ENCODE measurements at places on chromosomes 5 and 9.

DNA sequence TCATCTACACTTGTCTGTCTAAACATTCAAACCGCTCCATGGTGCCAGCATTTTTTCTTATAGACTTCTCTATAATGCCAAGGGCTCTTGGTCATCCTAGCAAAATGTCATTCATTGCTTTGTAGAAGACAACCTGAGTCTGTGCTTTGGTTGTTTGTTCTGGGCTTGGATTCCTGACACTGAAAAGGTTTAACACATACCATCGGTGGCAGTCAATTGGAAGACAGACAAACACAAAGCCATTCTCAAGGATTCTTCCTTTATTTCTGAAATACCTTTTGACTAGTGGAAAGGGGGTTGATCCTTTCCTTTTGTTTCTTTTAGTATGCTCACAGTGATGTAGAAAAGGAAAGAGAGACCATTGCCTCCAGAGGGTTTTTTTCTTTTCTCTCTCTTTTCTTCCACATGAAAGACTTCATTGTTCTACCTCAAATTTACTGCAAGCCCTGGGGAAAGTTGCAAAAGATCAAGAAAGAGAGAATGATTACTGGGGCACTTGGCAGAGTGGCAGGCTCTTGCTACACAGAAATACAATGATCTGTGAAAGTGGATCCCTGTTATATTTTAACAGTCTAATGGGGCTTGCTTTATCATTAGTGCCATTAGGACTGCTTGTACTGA is 66.4 kb upstream of the TMC1 start:
- DNase-seq, result no peak

DNA sequence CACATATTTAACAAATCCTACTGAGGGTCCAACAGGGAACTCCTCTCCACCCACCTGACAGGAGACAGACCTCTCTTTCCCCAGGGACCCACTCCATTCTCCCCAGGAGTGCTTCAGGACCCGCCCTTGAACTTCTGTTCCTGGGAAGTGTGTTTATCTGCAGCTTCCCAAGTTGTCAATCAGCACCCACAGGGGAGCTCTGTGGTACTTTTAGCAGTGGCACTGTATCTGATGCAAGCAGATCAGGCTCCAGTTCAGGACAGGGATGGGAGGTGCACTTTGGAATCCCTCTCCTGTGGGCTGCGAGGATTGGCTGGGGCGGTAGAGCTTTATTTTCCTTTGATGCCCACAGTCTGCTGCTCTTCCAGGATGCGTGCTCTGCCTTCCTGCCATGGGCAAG is 8.7 kb downstream of the GALNT10 start:
- DNase-seq, result no peak

DNA sequence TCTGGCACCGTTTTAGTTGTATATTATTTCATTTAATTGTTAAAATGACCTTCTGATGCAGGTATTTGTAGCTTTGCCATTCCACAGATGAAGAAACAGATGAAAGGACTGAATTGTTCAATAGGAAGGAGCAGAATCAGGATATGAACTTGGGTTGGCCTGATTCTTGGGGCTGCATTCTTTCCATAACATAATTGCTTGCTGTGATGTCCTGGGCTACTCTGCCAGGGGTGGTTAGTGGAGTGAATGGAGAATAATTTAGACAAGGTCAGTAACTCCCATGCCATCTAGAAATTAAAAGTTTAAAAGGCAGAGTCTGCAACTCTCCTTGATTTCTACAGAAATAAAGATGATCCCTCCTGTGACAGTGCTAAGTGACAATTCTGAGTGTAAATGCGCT is 15.9 kb downstream of the TLR4 start:
- no peak for DNase-seq

DNA sequence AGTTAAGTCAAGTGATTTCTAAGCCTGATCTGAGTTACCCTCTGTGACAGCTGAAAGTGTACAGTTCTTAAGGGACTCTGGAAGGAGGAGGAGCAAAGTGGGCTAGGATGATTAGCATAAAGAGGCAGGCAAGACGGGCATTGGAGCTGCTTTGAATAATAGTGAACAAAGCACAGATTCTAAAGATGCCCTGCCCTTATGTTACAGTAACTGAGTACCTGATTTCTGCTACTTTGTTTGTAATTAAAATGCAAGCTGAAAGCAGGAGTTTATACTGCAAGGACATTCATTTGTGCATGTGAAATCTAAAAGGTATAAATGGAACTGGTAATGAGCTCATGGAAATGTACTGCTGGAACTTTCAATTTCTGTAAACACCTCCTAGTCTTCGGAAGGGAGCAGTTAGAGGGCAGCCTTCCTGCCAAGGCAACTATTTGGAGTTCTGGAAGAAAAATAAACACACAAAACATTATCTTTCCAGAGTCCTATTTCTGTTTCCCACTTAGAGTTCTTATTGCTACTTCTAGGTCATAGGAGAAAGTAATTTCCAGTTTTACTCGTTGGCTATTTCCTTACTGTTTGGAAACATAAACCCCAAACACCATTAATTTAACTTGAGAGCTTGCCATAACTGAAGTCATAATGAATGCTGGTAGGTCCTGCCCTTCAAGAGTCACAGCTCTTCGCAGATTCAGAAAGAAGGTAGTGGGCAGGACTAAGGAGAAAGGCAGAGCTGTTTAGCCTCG is at the start of gene RANBP3L:
TSS of gene RANBP3L (minus strand) at position 45 of the 746 bp plus-strand sequence. CDS start 486 bp downstream, outside the sequence.
- DNase-seq, result peak; percentile 35

DNA sequence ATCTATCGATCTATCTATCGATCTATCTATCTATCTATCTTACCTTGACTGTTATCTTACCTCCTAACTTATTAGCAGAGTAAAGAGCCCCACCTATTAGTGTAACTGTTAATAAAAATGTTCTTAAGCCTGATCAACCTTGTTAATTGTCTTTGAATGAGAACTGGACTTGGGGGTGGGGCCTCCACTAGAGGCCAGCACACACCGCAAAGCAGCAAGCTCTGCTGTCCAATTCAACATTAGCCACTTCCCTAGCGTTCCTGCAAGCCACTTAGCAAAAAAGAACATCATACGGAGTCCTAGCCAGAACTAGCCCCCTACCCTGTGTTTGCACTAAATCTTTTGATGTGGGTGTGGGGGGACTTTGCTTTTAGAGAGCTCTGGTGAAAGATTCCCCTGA is 515.8 kb downstream of the KDM4C start:
- peak; percentile 30 for DNase-seq

GRCh38 chr5:123718238-123718637 is 206.3 kb downstream of the CSNK1G3 start:
- DNase-seq, result no peak

- no peak for DNase-seq
Measured at GRCh38 chr9:86668488-86668887, 278.8 kb downstream of the GAS1 start.

- no peak for DNase-seq
Measured at GRCh38 chr5:26419987-26420386, 618.4 kb downstream of the CDH9 start.

DNA sequence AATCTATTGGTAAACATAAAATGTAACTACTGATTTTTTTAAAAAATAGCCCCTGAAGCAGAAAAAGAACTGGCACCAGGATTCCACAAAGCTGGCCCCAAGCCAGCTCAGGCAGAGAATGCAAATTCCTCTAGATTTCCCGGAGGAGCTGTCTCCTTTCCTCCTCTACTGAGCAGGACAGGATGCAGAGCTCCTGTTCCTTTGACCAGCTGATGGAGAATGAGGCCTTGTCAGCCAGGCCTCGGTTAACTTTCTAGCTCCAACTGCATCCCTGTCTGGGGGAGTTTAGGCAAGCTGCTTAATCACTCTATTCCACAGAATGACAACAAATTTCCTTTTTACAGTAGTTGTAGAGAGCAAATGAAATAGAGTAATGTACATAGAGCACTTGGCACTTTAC is 155.5 kb downstream of the GNAQ start:
- DNase-seq, result no peak

DNA sequence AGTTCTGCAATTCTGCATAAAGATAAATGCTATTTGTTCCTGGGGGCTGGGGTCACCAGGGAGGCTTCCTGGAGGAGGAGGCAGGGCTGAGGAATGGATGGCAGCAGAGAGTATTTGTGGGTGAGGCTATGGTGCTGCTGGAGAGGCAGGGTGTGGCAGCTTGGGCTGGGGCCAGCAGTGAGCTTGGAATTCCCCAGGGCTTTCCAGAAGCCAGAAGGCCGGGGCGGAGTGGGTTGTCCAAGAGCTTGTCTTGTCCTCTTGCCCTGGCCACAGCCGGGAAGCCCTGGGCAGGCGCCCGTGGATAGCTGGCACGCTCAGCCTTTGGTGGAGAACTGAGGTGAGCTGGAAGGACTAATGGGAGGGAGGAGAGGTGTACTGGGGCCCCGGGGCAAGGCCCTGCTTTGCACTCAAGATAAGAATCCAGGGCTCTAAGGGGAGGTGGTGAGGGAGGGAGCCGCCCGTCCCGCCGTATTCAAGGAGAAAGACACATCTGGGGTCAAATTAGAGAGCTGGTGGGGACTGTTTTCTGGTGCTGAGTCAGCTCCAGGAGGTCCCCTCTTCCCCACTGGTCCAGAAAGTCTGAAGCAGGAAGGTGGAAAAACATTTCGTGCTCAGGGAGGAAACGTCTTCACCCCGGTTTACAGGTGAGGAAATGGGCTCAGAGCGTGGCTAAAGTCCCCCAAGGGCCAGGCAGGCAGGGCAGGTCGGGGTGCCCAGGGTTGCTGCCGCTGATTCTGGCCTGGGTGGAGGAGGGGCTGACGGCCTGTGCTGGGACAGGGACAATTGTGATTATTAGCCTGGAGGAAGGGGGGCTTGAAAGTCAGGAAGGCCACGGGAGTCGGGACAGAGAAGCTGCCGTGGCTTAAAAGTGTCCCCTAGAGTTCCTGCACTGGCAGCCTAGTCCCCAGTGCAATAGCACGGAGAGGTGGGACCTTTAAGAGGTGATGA is 26.9 kb upstream of the CNOT6 start:
- DNase-seq, result no peak

- no peak for DNase-seq
Measured at GRCh38 chr9:70600506-70600905, 186.0 kb upstream of the KLF9 start.

- no peak for DNase-seq
Measured at GRCh38 chr5:100667161-100667630, 132.0 kb downstream of the FAM174A start.

DNA sequence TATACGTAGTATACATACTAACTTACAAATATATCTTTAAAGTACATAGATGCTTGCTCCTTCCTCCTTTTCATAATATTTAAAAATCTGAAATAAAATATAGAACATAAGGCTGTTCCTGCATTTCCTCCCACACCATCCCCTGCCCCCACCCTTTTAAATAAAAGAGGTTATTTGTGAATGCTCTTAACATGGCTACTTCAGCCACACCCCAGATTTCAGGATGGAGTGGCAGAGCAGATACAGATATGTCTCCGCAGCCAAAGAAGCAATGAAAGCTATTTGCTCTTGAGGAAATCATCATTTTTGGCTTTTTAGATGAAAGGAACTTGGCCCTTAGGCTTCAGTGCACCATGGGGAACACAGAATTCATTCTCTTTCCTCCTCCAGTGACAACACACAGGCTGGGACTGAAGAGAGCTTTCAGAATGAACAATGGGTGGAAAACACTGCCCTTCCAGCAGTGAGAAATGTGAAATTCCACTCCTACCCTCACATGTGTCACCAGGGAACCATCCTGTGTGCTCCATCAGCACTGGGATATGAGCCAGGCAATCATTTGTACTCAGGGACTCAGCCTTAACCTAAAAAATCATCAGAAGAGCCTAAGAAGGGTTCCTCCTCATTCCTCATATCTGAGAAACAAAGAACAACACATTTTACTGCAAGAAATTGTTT is 134.3 kb downstream of the PPP2R2B start:
- no peak for DNase-seq

DNA sequence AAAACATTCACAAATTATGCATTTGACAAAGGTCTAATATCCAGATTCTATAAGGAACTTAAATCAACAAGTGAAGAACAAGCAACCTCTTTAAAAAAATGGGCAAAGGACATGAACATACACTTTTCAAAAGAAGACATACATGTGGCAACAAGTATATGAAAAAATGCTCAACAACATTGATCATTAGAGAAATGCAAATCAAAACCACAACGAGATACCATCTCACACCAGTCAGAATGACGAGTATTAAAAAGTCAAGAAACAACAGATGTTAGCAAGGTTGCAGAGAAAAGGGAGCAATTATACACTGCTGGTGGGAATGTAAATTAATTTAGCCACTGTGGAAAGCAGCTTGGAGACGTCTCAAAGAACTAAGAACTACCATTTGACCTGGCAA is 38.9 kb upstream of the TNFSF15 start:
- DNase-seq, result no peak

GRCh38 chr5:122921826-122922225 is 76.4 kb downstream of the SNX24 start:
- no peak for DNase-seq

DNA sequence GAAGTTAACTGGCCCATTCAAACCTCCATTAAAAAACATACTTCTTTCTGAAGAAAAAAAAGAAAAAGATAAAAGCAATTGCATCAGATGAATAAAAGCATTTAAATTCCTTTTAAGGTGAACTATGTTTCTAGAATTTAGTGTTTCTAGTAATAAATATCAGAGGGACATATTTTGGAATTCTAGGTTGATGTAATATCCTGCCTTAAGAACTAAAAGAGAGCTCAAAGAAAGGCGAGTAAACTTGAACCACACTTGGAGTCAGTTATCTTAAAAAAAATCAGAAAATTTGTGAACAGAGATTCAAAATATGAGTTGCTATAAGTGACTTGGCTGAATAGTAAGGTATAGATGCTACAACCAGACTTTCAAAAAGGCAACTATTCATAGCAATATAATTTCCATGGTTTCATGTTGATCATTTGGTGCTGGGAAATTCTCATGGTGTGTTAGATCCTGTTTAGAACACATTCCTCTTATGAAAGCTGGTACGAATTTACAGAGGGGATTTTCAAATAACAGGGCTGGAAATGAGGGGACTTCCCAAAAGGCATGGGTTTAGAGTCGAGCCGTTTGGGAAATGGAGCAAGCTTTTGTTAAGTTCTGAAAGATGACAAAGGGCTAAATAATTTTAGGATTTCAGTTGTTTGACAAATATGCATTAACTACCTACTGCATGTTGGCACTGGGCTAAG is 37.6 kb upstream of the RAI14 start:
- no peak for DNase-seq

All from right kidney (tissue), 9 donors.